Fibroblast of gingiva (primary cell): ENCODE measurements at places on chromosomes 12 and 14.

DNA sequence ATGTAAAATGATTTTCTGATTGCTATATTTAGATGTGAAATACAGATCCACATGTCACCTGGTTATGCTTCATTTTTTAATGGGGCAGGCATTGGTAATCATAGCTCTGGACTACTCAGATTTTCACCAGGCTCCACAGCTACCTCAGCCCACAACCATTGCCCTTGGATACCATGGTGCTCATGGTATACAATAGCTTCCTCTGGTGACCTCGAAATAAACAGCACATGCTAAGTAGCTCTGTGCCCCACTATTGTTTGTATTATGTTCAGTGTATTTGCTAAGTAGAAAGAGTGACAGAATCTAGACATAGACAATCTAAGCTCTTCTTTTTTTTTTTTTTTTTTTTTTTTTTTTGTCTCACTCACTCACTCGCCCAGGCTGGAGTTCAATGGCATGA is 274.4 kb upstream of the USP15 start:
- no peak for DNase-seq

DNA sequence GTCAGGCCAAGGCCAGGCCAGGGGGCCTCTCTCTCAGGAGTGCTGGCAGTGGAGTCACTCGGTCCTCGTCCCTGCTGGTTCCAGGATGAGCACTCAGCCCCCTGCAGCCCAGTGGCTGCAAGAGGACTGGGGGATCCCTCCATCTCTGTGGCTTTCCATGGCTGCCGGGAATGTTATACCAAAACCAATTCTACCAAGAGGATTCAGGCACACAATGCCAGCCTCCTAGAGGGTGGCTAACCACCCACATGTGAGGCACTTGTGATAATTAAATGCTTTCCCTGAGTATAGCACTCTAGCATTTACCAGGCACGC is 21.9 kb downstream of the ASB2 start:
- no peak for DNase-seq

- no peak for DNase-seq
Measured at GRCh38 chr14:104224506-104225277, 86.3 kb downstream of the KIF26A start.

DNA sequence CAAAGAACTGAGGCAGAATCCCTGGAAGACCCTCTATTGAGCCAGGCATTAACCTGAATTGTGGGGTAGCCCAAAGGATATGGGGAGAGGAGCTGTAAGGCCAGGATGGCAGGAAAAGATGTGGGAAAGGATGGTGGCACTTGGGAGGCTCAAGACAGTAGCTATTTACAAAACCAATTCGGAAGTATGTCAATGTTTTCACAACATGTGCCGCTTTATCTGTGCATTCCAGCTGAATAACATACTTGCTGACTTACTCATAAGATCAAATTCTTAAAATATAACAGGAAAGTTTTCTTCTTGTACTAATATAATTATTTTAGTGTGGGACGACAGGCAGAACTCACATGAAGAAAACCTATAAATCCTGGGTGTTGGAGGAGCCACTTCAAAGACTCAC is 10.6 kb downstream of the BBS10 start:
- peak; percentile 62 for DNase-seq

- DNase-seq: peak; percentile 30
Measured at GRCh38 chr12:56941299-56942017, 7.2 kb upstream of the SDR9C7 start.

- no peak for DNase-seq
Measured at GRCh38 chr14:32384464-32384863, 55.4 kb downstream of the AKAP6 start.

- DNase-seq: no peak
Measured at GRCh38 chr14:22332686-22333421, 256.2 kb downstream of the DAD1 start.

GRCh38 chr12:106141452-106141851 is 2.7 kb upstream of the NUAK1 start:
- no peak for DNase-seq

DNA sequence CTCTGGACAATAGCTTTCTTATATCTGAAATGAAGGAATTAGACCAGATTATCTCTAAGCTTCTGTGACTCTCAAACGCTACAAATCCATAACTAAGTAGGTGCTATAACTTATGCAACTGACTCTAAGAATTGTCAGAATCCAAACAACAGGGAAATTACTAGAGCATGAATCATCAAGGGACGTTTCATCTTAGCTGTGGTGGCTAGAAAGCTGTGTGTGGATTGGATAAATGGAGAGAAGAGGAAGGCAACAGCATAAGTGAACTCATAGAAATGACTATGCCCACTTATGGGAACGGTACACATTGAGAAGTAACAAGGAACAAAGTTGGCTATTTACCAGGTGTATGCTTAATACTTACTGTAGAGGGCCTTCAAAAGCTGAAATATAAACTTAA is 96.0 kb upstream of the NEDD1 start:
- no peak for DNase-seq

DNA sequence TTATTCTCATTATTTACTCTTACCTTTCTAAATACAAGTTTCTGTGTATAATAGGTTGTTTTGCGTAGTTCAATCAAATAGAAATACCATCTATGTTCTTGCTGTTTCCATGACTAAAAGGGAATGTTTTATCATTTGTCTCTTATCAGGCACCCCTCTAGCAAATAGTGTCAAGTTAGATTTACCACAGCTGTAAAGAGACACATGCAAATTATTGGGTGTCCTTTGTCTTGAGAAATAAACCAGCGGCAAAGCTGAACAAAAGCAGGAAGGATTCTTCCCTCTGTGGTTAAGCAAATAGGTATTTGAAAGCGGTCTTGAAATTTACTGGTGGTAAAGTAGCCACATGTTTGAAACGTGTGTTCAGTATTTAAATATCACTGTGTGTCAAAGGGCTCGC is 405.9 kb downstream of the TMTC2 start:
- DNase-seq: no peak

DNA sequence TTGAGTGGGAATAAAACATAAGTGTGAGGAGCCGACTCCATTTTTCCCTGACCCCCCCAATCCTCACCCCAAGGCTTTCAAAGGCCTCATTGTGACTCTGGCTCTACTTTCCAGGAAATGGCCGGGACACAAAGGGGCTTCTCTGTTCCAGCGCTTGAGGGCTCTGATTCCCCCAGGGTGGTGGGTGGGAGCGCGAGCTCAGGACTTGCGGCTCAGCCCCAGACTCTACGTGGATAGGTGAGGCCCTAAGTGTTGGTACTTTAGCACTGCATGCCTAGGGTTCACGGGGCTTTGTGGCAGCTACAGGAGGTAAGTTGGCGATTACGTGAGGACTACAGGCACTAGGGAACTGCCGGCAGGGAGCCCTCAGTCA is 553 bp downstream of the CNPY2 start:
- no peak for DNase-seq

DNA sequence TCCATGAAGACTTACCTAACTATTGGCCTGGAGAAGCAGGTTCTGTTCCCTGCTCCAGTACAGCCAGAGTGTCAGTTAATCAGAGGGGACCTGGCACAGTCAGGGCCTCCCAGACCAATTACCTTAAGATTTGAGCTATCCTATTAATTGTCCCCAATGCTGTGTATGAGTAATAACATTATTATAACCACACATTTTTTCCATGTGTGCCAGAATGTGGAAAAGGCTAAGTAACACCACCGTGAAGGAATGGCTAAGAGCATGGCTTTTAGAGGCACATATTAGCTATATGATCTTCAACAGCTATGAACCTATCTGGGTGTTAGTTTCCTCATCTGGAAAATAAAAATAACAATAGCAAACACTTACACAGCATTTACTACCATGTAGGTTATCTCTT is 111.1 kb upstream of the RAP1B start:
- DNase-seq: no peak

- no peak for DNase-seq
Measured at GRCh38 chr14:77613201-77613600, 3.2 kb downstream of the SPTLC2 start.

DNA sequence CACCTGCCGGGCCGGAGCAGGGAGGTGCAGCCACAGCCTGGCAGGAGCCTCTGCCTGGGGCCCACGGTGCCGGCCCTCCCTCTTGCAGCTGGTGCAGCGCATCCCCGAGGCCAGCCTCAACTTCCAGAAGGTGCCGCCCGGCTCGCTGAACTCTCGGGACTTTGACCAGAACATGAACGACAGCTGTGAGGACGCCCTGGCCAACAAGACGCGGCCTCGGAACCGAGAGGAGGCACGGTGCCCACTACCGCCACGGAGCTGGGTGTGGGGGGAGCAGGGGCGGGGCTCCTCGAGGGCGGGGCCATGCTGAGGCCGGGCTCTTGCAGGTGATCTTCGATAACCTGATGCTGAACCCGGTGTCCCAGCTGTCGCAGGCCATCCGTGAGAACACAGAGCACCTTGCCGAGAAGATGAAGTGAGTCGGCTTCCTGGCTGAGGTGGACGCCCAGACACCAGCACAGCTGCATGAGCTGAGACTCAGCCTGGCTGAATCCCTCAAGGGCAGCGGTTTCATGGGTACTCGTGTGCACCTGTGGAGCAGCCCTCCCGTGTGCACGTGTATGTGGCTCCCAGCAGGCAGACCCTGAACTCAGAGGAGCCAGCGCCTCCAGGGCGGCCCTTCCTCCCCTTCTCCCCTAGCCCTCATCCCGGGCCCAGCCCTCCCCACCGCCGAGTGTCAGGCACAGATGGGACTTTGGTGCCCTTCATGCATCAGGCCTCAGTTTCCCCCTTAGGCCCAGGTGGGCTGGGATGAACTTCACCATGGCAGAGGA is 28.6 kb downstream of the CEP170B start:
- DNase-seq: no peak

GRCh38 chr12:130186651-130187268 is 24.5 kb downstream of the FZD10 start:
- no peak for DNase-seq

DNA sequence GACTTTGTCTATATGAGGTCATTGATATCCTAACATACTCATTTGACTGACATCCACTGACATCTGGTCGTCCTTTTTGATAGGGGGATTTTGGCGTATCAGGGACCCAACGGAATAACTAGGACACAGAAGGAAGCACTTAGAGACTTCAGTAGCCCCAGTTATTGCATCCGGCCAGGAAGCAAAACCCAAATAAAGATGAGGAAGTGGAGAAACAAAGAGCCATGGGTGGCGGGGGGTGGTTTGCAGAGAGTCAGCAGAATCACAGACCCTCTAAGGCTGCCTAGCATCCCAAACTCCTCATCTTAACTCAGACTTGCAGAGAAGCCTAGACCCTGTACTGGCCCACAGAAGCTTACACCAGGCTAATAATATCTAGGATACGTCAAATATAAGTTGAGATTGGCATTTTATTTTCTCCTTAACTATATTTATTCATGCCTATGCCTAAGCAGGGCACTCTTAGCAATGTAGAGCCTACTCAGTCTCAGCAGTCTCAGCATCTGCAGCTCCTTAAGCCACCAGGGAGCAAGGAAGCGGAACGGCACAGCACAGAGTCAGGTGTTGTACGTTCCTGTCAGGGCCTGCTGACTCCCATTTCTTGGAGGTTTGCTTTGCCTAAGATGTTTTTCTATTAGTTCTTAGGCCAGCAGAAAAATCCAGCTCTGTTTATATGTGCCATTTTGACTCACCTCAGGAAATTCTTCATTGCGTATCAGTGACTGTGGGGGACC is 45.1 kb downstream of the KCNA1 start:
- DNase-seq: no peak

DNA sequence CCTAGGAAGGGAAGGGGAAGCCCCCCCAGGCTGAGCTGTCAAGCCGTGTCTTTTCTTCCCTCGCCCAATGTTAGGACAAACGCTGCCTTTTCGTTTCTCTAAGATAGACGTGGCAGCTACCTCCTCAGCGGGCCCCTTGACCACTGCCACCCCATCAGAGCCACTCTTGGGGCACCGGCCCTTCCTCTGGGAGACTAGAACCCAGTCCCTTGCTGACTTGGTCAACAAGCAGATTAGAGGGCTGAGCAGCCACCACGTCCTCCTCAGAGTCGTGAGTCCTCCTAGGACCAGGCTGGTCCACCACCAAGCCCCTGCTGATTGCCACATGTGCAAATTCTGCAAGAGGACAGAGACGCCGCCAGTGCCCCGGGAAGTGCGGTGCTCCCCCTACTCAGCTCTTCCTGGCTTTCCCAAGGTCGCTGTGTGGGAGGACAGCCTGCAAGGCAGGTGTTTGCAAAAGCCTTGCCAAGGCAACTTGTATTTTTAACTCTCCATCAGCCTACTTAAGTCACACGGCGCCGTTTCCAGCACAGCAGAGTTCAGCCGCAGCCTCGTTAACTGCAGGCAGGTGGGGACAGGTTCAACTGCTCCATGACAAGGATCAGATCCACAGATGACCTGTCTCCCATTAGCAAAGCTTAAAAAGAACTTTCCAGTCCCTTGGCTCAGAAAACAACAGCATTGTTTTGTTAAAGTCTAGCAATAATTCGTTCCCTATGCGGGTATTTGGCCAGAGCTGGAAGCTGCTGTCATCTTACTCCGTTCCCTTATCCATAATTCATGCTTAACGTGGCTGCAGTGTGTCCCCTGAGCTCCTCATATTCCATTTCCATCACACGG is 65.6 kb downstream of the TESC start:
- no peak for DNase-seq

- DNase-seq: no peak
Measured at GRCh38 chr12:39429809-39430208, 13.1 kb downstream of the KIF21A start.

DNA sequence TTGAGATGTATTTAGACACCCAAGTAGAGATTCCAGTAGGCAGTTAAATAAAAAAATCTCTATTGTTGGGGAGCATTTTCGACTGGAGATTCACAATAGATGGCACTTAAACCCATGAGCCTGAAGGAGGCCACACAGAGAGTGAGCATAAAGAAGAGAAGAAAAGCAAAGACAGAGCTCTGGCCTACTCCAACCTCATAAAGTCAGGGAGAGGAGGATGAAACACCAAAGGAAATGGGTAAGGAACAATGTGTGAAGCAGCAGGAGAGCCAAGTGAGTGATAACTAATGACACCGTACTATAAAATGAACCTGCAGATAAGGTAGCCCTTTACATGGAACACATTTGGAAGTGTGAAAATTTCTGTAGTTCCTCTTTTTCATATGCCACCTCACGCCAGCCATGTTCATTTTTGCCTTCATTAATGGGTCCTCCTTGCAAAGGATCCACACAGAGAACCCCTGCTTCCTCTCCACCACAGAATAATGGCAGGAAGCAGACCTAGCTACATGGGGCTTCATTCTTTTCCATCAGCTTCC is 150.0 kb upstream of the SYT10 start:
- DNase-seq: no peak

- DNase-seq: peak; percentile 9
Measured at GRCh38 chr12:80162177-80162576, 62.8 kb downstream of the OTOGL start.

- DNase-seq: no peak
Measured at GRCh38 chr14:22112004-22112403, 438.4 kb upstream of the OR4E1 start.

DNA sequence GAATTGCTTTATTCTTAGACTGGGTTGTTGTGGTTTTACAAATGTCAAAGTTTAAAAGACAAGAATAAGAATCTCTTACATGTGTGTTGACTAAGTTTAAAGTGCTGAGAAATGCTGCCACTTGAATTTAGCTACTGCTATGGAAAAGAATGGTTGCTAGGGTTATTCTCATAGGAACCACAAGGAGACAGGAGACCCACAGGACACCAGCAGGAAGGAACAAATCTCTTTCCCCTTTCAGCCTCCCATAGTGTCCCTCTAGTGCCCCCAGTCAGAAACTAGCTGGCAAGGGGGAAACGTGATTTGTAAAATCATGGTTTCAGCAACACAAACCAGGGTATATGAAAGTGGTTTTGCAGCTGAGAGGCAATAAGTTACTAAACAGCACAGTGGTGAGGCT is 102.7 kb downstream of the ST8SIA1 start:
- no peak for DNase-seq

GRCh38 chr14:30855345-30856037 is 18.9 kb upstream of the COCH start:
- no peak for DNase-seq
